CD4-positive, alpha-beta memory T cell (primary cell): ENCODE measurements at places on chromosomes 7 and 10. TPM values are rescaled to one million over a fixed set of nuclear protein-coding genes. Genes with fewer than 3 reads are reported as not detected.

Gene SLC26A3
- not detected for total RNA-seq

Gene EPC1
- total RNA-seq = 112 TPM

Gene SFMBT2
- total RNA-seq = 20.0 TPM

Gene ELN
- total RNA-seq = not detected

Gene GOLGA7B
- 7.9 TPM for total RNA-seq

Gene C10orf105
- 0.12 TPM for total RNA-seq

Gene ABCC2
- 6.7 TPM for total RNA-seq

Gene SPDYE2
- total RNA-seq = 0.28 TPM

Gene RADIL
- total RNA-seq = not detected

Gene AQP1
- not detected for total RNA-seq

Gene MRLN
- total RNA-seq = not detected
